ENCODE measurements at places on chromosomes 3 and 15.
A peak's percentile ranks its signal among the peaks of the same experiment; 100 is the strongest.

DNA sequence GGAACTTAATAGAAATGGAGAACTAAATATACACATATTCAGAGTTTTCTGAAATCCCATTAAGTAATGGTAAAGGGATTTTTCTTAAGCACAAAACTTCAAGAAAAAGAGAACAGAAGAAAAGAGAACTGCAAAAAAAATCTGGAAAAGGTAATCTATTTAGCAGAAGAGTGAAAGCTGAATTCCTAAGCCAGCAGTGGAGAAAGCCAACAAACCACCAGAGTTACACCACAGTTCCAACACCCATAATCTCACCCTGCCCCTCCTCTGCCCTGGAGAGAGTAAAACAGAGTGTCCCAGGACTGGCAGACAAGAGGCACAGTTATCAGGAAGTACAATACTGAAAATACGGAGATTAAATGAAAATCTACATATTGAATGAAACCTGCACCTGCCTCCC is 29.4 kb downstream of the TP53BP1 start:
- DNase-seq: no peak

DNA sequence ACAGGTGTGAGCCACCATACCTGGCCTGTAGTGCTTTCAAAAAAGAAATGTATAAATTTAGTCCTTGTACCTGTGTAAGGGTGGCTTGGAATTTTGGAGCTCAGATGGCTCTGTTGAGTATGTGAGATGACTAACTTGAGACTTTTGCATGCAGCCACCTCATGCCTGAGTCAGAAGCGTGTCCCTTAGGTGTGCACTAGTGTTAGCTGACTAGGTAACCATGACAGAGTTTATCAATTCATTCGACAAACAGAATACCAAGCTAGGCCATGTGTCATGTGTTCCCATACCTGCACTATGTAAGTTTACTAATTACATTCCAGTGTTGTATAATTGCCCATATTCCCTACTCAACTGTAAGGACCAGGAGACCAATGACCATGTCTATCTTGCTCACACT is 4.0 kb upstream of the ZNF639 start:
- DNase-seq: no peak

DNA sequence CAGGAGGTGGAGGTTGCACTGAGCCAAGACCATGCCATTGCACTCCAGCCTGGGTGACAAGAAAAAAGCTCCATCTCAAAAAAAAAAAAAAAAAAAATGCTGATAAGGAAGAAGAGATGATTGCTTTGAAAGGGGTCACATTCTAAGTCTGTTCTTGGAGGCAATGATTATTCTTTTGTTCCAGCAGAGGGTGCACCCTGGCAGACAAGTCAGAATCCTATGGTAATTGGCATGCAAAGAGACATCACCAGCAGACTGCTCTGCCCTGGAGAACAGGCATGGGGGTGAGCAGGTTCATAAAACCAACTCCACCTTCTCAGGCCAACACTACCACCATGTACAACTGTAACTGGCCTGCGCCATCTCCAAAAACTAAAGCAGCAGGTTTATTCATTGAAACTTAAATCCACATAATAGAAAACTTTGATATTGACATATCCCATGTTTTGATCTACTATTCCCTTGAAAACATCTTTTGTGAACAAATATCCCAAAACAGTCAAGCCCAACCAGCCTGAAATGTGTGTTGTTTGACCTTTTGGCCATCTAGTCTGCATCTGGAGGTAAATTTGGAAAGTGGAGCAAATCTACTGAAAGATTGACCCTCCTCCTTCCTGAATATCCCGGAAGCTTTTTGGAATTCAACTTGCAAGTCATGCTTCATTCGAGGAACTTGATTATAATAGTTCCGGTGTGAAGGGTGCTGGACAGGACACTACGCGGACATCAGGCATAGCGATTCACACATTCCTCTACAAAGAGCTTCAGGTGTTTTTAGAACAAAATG is 100.3 kb downstream of the MECOM start:
- peak; percentile 8 for DNase-seq

DNA sequence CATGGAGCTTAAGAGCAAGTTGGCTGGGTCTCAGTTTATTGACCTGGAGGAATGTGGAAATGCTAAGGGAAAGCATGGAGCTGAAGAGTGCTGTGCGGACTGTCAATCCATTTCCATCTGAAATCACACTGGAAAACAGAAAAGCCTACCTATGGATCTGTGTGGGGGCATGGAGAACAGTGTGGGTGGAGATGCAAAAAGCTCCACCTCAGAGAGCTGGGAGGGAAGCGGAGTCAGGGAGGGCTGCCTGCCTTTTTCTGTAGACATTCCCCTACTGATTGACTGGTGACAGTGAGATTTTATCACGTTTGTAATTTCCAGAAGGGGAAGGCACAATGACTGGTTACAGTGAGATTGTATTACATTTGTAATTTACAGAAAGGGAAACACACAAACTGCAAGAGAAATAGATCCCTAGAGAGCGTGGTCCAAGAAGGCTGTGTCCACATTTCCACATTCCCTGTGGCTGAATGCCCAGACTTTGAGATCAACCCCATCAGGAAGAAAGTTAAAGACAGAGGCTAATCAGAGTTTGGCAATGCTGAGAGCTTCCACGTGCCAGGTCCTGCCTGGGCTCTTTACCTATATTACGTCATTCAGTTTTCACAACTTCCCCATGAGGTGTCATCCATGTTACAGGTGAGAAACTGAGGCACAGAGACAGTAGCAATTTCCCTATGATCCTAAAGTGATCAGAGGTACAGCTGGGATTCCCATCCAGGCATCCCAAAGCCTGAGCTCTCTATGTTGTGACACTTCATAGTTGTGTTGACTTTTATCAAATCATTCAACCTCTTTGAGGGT is 67.7 kb upstream of the NSMCE3 start:
- DNase-seq: no peak

GRCh38 chr3:49007771-49008528 is 759 bp downstream of the WDR6 start:
- peak; percentile 69 for DNase-seq

DNA sequence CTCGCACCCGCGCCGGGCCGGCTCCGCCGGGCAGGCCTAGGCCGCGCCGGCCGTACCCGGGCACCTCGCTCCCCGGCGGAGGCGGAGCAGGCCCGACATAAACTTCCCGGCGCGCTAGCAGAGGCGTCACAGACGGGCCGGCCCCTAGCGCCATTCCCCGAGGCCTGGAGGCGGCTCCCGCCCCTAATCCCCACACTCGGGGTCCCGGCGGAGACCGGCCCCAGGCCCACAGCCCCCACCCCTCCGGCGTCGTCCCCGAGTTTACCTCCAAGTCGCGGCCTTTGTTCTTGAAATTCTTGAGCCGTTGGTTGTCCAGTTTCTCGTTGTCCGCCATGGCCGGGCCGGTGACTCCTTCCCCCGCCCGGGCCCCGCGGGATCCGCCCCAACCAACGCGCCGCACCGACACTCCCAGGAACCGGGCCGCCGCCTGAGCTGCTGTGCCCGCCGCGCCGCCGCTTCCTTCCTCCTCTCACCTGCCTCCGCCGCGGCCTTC is 376 bp downstream of the KPNA4 start:
- DNase-seq: peak; percentile 74

DNA sequence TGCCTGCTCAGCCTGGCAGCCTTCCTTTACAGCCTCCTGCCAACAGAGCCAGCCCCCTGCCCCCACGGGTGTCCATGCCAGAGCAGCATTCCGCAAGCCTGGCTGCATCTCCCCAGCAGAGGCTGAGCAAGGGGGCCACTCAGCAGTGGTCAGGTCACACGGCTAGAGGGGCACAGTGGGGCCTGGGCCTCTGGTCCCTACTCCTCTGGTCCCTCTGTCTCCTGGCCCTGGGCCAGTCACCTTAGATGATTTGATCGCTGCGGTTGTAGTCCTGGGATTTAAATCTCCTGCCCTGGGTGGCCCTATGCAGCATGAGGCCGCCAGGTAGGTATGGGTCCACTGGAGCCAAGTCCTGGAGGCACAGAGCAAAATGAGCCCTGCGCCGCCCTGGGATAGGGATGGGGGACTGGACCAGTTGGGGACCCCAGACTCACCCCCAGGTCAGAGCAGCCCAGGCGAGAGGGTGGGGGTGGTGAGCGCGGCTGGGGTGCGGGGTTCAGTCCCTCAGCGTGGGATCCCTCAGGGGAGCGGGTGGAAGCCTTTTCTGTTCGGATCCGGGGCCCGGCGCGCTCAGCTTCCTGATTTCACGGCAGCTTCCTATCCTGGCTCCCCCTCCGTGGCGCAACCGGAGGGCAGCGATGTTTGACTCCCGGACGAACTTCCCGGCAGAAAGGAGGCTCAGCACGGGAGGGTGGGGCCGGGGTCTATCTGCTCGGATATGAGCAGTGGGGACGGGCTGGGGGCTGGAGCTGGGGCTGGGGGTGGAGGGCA is at the start of gene ZBTB47:
ZBTB47 (plus strand) TSS at position 138 of the 771 bp plus-strand sequence. CDS start 4,659 bp downstream, outside the sequence.
- DNase-seq: peak; percentile 39

DNA sequence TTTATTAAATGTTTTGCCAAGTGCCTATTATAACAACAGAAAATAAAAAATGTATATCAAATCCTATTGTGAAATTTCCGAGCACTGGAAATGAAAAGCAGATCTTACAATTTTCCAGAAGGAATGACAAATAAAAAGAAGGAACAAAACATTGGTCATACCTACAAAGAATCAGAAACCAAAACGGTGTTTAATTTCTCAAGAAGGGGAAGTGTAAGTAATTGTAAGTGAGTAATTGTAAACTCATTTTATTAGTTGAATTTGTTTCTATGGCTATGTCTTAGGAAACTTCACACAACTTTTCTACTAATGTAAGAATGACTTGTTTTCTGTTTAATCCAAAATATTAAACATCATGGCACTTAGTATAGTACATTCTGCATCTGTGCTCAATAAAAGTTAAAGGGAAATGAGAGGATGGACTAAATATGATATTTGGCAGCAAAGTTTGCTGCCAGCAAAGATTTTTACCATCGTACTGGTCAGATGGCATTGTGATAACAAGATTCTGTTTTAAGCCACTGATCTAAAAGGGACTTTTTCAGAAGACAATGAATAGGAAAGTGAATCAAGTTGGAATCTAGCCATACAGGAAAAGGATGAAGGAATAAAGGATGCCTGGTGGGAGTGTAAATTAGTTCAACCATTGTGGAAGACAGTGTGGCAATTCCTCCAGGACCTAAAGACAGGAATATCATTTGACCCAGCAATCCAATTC is 232.4 kb downstream of the NFKBIZ start:
- DNase-seq: no peak

DNA sequence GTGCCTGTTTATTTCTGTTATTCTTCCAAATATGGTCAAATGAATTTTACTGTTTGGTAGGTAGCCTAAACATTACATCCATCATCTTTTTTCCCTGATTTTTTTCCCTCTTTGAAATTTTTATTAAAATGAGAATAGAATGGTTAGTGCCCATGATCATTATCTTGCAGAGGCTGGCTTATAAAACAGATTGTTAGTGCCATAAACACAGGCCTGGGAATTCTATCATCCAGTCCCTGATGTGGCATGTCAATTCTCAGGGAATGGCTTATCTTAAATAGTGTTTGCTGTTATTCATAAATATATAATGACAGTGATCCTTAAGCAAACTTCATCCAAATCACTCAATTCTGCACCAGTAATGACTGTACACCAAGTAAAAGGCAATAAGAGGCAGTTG is 207.3 kb downstream of the TUSC7 start:
- DNase-seq: no peak

GRCh38 chr15:61116825-61117224 is 112.3 kb downstream of the RORA start:
- peak; percentile 5 for DNase-seq

DNA sequence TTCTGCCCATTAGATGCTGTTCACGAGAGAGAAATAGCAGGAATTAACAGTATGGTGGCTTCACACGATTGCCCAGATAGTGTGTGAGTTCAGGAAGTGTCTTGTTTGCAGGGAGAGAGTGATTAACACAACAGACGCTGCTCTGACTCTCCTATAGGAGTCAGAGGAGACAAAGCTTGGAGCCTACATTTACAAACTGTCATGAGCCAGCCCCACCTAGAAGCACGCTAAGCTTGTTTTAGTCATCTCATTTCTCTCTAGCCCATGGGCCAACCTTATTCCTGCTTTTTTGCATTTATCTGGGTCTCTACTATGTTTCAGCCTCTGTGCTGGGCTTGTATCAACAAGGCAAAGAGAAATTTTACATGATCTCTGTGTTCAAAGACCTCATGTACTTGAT is 128.3 kb upstream of the BFSP2 start:
- no peak for DNase-seq

DNA sequence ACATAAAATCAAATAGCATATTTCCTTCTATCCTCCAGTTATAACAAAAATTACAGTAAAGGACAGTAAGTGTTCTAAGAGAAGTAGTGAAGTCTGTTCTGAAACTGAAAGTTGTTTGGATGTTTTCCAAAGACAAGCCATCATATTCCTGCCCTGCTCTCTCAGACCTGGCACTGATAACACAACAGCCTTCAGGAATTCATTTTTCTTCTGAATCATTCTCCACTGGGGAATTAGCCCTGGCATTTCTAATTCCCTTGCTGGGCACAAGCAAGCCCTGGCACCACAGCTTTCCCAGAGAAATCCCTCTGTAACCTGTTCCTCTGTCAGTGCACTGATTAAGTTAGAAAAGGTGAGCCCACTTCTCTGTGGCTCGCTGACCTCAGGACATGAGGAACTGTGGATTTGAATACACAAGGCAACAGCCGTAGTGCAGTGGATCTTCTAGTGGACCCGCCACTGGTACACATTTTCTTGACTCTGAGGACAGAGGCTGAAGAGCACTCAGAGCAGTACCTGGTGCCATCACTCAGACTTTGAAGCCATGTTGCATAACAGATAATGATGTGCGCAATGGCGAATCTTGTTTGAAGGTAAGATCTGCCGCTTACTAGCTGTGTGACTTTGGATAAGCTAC is 61.6 kb downstream of the WWTR1 start:
- DNase-seq: no peak

DNA sequence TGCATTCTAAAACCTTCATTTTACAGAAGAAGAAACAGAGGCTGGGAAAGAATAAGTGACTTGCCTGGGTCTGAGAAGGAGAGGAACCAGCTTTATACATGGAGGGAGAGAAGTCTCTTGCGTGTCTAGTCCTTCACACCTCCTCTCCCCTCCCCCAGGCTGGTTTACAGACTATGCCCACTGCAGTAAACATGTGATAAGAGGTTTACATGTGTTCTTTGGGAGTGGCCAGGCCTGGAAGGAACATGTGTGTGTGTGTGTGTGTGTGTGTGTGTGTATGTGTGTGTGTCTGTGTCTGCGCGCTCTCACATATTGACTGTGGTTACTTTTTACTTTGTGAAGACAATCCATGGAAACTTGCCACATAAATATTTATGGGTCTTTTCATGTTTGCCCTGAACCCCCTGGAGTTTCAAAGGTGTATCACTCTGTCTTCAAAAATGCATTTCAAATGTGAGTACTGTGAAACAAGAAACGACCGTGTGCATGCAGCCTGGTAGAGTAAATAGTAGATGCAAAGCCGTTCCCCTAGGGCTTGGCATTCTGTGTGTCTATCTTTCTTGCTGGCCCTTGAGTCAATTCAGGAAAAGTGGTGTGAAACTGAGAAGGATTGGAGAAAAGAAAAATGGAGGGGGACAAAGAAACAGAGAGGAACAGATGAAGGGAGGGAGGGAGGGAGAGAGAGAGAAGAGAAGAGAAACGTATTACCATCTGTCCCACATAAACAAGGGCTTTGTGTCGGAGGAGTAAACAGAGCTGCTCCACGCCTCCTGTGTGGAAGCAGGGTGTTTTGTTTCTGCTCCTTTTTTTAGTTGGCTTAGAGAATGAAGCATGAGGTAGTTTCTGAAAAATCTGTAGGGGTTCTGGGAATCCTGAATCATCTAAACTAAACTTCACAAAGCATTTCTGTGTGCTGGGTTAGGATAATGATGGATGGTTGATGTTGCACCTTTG is 51.7 kb downstream of the CLDN11 start:
- DNase-seq: peak; percentile 30

- DNase-seq: no peak
Observed at GRCh38 chr3:34783876-34784275, 855.4 kb upstream of the ARPP21 start.

- DNase-seq: peak; percentile 5
Observed at GRCh38 chr3:142633073-142633472, 36.9 kb downstream of the PLS1 start.

All from DMS53 (cell line).